NCI-H524 treated with DMSO at 0.1 percent for 48 hours (cell line): ENCODE measurements at places on chromosomes 3 and 15.

DNA sequence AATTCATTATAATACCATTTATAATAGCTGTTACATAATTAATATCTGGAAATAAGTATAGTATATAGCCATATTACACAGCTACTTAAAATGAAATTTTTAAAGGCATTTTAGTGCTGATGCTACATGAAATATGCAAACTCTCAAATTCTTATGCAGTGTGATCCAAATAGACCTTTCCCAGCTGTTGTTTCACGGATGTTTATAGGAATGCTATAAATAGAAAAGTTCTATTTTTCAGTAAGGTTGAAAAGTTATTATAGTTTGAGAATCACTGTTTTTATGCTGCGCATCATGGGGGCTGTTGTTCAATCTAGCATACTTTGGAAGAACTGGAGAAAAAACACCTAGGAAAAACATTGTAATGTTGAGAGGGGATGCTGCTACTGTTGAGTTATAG is 147.7 kb upstream of the TRIM42 start:
- DNase-seq: no peak

DNA sequence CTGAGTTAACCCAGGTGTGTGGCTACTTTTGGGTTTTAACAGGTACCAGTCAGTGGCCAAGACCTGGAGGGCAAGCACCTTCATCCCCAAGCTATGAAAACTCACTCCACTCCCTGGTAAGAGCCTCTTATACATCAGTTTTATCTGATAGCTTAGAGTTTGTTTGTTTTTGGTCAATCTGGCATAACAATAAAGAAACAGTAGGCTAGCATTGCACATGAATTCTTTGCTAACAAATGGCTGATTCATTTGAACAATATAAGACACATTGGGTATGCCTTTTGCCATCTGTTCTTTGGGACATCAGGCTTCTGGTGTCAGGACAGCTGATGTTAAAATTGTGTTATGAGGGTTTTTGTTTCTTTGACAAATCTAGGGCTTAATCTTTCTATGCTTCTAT is 125.0 kb upstream of the CGNL1 start:
- no peak for DNase-seq

- DNase-seq: no peak
These were observed 24.0 kb upstream of the CSTA start for GRCh38 chr3:122301063-122301462.

DNA sequence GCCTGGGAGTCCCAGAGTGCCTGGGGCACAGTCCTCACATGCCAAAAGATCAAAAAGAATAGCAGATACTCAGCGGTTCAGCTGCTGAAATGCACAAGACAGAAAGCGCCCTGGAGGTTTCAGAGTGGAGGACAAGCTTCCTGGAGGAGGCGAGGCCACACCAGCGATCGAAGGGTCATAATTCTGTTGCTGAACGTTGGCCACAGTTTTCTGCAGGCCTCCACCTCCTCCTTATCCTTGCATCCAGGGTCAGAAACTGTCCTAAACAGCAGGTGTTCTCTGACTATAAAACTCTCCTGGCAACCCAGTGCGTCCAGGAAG is 220.3 kb upstream of the LINGO1 start:
- DNase-seq: no peak

- no peak for DNase-seq
These were observed 98.6 kb downstream of the FBLN2 start for GRCh38 chr3:13647298-13648059.

- no peak for DNase-seq
These were observed 314.2 kb downstream of the ZNF385D start for GRCh38 chr3:21436835-21437234.

- no peak for DNase-seq
These were observed 210.3 kb downstream of the RAP2B start for GRCh38 chr3:153372326-153372725.

- DNase-seq: no peak
These were observed 169.2 kb upstream of the SLC2A2 start for GRCh38 chr3:171195686-171196085.

DNA sequence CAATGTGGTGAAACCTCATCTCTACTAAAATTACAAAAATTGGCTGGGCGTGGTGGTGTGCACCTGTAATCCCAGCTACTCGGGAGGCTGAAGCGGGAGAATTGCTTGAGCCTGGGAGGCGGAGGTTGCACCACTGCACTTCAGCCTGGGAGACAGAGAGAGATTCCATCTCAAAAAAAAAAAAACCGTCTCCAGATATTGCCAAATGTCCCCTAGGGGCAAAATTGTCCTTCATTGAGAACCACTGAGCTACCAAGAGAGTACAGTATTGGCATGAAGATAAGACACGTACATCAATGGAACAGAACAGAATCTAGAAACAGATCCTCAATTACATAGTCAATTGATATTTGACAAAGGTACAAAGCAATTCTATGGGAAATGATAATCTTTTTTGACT is 98.0 kb downstream of the TFDP2 start:
- no peak for DNase-seq

- no peak for DNase-seq
These were observed 105.9 kb upstream of the TSC22D2 start for GRCh38 chr3:150302246-150302645.

- DNase-seq: no peak
These were observed 604 bp downstream of the KCTD6 start for GRCh38 chr3:58492494-58492905.

DNA sequence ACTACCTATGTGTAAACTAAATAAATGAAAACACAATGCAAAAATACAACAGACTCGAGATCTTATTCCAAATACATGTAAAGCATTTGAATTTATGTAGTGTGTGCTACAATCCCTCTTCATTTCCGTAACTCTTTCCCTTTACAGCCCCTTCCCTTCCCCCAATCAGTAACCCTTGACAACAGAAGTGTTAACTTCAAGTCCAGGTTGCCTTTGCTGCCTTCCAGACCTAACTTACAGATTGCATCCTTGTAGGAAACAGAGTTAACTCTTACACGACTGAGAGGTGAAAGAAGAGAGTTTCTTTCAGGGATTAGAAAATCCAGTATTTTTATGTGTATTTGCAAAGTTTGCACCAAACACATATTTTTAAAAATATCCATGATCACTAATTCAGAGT is 1.4 kb upstream of the ROBO1 start:
- no peak for DNase-seq

DNA sequence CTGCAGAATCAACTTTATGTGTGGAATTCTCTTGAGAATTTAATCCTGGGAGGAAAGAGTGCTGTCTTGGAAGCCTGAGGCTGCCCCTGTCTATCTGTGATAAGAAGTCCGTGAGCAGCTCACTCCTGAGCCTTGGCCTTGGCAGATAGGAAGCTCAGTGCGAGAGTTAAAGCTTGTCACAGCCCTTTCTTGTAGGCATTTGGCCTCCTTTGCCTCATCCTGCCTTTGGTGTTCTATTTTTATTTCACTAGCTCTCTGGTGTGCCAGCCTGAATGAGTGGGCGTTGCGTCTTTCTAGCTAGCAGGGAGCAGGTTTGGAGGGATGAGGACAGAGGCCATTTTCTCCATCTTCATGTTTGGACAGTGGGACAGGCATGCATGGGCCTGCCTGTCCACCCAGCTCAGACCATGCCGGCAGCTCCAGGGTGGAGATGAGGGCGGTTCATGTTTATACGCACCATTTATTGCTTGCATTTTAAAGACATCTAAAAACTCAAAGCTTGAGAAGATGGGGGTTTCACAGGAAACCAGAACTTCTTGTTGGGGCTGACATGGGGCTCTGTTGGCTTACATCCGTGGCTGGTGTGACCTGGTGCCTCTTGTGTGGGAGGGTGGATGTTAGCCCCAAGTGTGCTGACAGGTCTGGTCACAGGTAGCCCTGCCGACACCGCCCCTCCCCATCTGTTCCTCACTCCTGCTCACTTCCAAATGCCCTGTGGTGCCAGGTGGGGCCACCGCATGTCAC is 29.8 kb downstream of the IRAK2 start:
- no peak for DNase-seq

DNA sequence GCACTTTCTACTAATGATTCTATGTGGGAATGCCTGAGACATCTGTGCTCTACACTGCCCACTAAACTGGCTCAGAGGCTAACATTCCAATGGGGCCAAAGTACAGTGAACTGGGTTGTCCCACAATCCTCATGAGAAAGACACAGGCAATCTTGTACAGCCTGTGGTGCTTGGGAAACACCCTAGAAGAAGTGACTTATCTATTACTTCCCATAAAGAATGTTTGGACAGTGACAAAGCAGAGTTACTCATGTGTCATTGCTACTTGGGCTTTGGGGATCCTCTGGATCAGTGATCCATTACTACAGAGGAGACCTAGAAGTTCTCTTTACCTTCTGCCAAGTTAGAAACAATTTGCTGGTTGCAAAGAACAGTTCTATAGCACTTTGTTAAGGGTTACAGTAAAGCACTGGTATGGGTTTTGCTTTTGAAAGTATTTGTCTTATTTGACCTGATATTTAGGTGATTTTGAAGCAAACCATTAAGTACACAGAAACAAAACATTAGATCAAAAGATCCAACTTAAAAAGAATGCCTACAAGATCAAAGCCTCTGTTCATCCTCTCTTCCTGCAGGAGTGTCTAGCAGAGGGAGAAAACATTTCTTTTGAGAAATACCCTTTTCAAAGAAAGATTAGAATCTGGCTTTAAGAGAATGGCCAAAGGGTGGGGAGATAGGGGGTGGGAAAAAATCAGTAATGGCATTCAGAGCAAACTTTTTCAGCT is 75.8 kb downstream of the CTNNB1 start:
- no peak for DNase-seq

DNA sequence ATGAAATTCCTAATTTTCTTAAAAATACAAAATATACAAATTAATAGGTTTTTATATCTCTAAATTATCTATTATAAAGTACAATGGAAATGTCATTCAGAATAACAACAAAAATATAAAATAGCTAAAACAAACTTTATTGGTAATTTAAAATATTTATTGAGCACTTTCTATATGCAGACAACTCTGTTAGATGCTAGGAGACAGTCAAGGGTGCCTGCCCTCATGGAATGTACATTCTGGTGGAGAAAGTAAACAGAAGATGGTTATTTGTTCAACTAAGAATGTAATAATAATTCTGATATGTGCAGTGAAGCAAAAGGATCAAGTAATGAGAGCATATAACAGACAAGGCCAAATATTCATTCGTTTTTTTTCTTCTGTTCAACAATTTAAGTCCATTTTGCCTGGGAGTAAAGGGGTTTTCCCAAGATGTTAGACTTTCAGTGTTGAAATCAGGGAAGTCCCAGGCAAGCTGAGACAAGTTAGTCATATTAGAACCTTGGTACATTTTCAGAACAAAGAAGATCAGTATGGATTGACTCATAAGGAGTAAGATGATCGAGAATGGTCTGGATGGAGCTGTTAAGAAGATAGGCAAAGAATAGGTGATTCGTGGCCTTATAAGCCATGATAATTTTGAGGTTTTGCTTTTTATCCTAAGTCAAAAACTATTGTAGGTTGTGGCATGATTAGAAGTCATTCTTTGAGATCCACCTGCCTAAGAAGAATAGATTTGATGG is 150.2 kb upstream of the MLF1 start:
- no peak for DNase-seq

DNA sequence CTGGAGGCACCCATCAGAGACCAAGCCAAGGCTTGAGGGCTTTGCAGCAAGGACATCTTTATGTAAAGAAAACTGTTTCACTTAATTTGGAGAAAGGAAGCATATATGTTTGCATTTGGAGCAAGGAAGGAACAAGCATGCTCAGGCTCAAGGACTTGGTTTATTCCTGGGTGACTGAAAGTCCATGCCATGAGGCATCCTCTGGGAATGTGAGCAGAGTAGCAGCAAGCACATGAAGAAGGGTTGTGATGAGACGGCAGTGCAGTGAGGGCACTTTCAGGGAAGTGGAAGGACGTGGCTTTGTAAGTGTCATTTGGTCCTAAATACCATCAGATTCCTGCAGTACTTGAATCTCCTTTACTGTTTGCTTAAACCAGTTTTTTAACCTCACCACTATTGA is 26.8 kb downstream of the POLG start:
- DNase-seq: no peak

DNA sequence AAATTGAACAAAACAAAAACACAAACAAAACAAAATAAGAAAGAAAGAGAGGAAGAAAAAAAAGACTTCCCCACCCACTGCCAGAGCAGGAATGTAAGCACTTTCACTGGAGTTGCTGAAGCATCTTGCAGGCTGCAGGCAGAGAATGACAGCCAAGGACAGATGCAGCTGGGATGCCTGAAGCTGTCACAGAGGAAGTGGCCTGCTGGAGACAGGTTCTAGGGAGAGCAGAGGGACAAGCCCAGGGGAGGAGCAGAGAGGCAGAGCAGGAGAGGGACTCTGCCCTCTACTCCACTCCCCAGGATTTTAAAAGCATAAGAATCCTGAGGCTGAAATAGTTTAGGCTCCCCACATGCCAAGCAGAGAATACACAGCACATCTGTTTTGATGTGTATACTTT is 326.2 kb downstream of the TUSC7 start:
- DNase-seq: no peak

DNA sequence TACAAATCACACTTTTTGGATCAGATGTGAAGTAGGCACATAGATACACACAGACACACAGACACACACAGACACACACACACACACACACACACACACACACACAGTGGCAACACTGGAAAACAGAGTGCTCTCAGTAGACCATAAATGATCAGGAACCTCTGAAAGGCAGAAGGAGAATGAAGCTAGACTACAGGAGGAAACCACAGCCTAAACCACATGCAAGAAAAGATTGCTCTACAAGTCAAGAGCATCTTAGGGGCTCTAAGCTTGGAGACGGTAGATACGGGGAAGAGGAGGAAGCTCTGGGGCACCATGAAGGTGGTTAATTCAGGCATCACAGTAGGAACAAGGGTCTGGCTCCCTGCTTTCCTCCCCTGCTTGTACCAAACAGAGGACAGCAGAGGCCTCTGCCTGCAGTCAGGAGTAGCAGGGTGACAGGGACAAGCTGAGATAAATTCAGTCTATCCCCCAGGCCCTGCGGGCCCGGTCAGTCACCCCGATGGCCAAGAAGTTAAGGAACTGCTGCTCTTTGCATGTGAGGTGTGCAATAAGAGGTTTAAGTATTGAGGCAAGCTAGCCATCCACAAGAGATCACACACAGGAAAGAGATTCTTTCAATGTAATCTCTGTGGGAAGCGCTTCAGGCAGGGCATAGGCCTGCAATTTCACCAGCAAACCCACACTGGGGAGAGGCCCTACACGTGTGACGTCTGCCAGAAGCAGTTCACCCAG is 23.5 kb upstream of the ARPIN start:
- DNase-seq: no peak

GRCh38 chr15:78272316-78272715 is 8.0 kb downstream of the DNAJA4 start:
- DNase-seq: no peak

- DNase-seq: no peak
These were observed 15.4 kb upstream of the RFC4 start for GRCh38 chr3:186821429-186822387.

DNA sequence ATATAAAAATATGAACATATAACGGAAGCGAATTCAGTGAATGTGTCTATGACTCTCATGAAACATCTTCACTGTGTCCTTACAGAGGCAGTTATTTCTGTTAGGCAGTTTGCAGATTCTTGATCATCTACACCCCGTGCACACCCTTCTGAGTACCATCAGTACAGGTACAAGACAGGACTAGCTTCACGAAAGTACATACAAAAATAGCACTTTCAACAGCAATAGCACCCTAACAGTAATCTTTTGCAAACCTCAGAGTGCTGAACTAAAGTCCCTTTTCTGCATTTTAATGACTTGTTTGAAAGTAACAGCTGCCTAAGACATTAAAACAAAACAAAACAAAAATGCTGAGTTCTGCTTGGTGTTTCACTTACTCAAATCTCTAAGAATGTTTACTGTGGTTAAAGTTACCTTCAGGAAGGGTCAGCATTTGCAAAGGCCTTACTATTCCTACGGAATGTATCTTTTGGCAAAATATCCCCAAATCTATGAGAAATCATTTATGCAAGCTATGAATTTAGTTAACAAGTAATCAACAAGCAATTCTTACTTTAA is 104.1 kb downstream of the CNTN3 start:
- DNase-seq: no peak
